Left cardiac atrium (tissue), 4 donors: ENCODE measurements at places on chromosomes 12 and 14. TPM values are rescaled to one million over a fixed set of nuclear protein-coding genes. Genes with fewer than 3 reads are reported as not detected.

Gene KCNC2
- not detected for total RNA-seq

Gene MAP3K9
- total RNA-seq: 2.0 TPM

Gene SAMD15
- total RNA-seq: not detected

Gene NFATC4
- total RNA-seq: 30.9 TPM

Gene C12orf54
- total RNA-seq: not detected
